KG1 (cell line): ENCODE measurements at places on chromosomes 3 and 15.

GRCh38 chr3:16361087-16361486 is 96.1 kb downstream of the OXNAD1 start:
- DNase-seq = no peak

- DNase-seq = no peak
Observed at GRCh38 chr3:122186372-122186771, 2.9 kb downstream of the CASR start.

- DNase-seq = no peak
Observed at GRCh38 chr15:64981812-64982431, 7.8 kb downstream of the SPG21 start.

DNA sequence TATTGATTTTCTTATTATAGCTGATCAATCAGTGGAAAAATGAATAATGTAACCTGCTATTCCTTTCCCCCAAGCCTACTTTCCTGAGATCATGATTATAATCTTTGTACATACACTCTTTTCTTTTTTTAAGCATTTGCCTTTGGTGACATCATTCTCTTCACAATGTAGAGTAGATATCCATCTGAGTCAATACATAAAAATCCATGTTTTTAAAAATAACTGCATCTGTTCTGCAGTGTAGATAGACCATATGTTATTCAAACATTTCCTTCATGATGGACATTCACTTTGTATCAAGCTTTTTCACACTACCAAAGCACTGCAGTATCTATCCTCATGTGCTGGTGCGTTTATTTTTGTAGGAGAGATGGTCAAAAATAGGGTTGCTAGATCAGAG is 211.1 kb downstream of the PTPRG start:
- no peak for DNase-seq

GRCh38 chr3:5017925-5018531 is 38.8 kb downstream of the BHLHE40 start:
- DNase-seq = no peak

GRCh38 chr3:46442576-46443530 is 21.9 kb downstream of the LTF start:
- DNase-seq = no peak

- DNase-seq = no peak
Observed at GRCh38 chr3:99505646-99506269, 132.6 kb upstream of the COL8A1 start.

DNA sequence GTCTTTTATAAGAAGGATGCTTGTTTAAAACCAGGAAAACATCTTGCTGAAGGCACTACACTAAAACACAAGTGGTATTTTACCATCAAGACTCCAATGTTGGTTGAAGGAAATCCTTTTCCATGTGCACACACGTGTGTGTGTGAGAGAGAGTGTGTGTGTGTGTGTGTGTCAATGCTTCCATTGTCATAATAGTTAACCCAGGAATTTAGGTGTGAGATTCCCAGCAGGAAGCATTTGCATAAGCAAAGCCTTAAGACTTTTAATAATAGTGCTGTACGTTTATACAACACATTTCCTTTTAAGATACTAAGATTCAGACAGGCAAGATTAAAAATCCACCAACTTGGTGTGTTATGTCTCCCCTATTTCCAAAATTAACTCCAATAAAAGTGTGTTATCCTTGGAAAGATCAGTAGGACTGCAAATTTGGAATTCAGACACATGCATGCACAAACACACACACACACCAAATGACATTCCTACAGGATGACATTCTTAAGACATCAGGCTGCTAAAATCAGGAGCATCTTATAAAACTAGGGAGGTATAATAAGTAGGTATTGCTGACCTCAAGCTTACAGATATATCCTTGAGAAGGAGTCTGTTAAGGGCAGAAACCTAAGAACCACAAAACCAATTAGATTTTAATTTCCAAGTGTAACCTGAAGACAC is 18.3 kb downstream of the LMCD1 start:
- no peak for DNase-seq

GRCh38 chr3:129626744-129627349 is 20.4 kb upstream of the PLXND1 start:
- DNase-seq = no peak

GRCh38 chr15:23424111-23424904 is 22.7 kb downstream of the GOLGA6L2 start:
- DNase-seq = no peak

DNA sequence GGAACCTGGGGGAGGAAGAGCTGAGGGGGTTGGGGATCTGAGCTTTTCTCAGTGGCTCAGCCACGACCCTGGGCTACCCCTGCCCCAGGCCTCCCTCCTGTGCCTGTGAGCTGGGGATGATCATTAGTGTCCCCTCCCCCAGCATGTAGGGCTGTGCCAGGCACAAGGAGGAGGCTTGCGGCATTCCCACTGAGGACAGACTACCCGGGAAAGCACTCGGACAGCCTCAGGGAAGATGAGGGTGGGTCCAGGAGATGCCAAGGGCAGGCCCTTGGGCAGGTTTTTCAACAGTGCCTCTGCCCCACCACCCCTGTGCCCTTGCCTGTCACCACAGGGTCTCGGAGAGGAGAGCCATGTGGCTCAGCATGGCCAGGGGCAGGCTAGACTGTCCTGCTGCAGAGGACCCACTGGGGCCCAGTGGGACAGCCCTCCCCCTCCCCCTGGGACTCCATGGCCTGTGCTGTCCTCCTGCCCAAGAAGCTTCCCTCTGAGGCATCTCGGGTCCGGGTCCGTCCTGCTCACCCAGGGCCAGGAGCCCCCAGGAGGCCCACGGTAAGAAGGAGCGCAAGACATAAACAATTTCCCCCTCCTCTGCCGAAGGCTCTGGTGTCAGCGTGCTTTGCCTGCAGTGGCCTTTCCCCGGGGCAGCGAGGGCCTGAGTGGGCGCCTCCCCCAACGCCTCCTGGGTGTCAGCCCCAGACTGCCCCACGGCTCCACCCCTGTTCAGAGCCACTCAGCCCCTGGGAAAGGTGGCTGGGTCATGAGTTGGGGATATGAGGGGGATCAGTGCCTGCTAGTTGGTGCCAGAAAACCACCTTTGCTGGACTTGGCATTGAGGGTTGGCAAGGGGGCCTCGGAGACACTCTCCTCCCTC is 192.5 kb downstream of the GOLGA6L6 start:
- DNase-seq = no peak

DNA sequence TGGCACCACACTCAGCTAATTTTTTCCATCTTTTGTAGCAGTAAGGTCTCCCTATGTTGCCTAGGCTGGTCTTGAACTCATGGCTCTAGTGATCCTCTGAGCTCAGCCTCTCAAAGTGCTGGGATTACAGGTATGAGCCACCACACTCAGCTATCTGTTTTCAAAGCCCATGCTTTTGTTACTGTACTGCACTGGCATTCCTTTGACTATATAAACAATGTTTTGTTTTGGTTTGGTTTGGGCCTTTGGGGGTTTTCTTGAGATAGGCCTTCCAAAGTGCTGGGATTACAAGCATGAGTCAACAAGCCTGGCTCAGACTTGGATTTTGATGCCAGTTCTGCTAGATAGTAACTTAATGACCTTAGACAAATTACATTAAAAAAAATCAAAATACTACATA is 89.7 kb upstream of the GK5 start:
- no peak for DNase-seq

DNA sequence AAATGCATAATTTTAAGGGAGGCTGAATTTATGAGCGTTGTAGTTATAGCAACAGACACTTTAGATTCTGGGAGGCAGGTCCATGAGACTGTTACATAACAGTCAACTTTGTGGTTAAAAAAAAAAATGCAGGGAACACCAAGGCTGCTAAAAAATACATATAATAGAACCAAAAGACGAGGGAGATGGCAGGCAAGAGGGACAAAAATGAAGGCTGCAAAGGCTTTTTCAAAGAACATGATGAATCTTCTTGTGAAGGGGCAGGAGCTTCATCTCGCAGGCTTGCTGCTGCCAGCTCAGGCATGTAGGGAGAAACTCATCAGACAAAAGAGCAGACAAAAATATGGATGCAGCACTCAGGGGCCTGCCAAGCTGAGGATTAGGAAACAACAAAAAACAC is 243.9 kb downstream of the SHQ1 start:
- no peak for DNase-seq

DNA sequence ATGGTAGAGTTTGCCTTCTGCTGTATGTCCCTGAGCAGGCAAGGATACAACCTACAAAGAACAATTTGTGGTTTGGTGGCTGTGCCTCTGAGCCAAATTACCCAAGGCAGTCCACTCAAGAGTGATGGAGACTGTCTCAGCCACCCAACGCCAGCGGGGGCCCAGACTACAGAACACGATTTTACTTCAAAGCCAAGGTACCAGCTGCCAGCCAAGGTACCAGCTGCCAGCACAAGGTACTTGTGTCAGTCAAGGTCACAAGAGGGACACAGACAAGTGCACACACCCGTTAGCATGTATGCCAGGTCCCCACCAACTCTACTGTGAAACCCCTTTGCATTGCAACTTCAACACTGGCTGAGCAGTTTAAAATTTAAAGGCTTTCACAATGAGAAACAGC is 23.5 kb downstream of the COLQ start:
- DNase-seq = no peak

DNA sequence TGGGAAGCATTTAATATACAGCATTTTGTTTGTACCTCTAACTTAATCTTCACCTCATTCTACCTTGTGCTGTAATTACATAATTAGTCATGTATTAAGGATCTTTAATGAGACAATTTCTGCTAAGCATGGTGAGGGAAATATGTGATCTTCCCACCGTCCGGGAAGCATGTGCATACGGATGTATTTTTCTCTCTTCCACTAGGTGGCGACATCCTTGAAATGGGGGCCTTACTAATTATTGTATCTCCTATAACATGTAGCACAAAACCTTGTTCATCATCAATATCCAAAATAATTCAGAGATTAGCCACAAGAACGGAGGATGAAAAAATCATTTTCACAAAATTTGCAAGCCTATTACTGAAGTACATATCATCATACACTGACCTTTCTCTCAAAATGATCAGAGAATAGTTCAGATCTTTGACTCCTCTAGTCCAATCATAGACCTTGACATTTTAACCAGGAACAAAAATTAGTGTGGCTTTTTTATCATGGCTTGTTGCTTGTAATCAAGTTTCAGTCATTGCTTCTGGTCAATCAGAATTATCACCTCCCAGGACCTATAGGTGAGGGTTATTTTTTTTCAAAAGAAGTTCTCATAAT is 148.9 kb upstream of the GBE1 start:
- peak; percentile 20 for DNase-seq

DNA sequence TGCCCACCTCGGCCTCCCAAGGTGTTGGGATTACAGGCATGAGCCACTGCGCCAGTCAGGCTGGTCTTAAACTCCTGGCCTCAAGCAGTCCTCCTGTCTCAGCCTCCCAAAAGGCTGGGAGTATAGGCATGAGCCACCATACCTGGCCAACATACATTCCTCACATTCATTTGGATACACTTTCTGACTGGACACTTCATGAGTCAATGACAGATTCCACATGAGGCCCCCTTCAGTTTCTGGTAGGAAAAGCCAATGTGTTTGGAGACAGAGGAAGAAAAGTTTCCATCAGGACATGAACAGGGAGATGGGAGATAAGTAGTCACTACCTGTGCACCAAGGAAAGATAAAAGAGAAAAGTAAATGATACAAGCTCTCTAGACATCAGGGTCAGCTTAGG is 49.4 kb upstream of the GSK3B start:
- DNase-seq = no peak

- no peak for DNase-seq
Observed at GRCh38 chr3:14921811-14922705, 25.3 kb upstream of the NR2C2 start.

GRCh38 chr3:97817965-97818364 is 3.8 kb upstream of the CRYBG3 start:
- DNase-seq = no peak

DNA sequence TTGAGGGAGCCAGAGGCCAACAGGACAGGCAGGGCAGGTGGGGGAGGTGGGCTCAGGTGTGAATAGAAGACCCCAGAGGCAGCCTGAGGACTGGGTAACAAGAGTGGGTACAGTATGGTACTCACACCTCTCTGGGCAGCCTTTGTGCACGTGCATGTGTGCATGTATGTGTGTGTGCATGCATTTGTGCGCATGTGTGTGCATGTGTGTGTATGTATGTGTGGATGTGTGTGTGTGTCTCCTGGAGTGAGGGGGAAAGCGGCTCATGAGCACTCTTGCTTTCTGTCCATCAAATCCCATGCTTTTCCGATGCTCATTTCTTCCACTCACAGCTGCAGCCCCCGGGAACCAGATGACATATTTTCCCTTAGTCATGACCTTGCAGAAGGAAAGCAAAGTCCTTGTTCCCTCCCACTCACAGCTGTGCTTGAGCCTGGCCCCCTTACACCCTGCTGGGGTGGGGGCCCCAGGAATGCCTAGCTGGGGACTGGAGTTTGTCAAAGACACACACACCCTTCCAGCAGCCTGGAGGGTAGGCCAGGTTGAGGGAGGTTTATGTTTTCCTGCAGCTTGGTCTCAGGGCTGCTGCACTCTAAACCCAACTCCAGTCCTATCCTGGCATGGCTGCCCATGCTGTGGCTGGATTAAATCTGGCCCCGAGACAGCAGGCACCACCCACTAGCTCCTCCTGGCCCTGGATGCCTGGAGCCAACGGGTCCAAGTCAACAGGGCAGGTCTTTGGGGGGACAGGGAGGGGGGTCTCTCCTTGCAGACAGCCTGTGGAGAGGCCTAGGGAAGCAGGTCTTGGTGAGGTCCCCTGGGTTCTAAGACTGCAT is 22.5 kb downstream of the CCDC33 start:
- DNase-seq = no peak

GRCh38 chr3:70358978-70359580 is 46.6 kb upstream of the MDFIC2 start:
- no peak for DNase-seq

DNA sequence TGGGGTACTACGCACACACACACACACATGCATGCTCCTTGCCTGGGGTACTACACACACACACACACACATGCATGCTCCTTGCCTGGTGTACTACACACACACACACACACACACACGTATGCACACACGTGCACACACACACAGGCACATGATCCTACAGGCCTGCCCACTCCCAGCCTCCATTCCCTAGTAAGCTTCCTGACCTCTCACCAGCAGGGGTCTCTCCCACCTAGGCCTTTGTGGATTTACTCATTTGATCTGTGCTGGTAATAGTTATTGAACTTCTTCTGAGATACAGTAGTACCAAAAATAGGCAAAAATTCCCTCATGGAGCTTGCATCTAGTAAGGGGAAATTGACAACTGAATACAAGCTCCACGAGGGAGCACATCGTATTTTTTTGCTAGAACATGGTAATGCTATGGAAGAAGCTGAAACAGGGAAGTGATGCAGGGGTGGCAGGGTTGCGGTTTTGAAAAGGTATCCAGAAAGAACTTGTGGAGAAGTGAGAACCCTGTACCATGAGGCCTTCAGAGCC is 19.1 kb downstream of the TTC21A start:
- no peak for DNase-seq

DNA sequence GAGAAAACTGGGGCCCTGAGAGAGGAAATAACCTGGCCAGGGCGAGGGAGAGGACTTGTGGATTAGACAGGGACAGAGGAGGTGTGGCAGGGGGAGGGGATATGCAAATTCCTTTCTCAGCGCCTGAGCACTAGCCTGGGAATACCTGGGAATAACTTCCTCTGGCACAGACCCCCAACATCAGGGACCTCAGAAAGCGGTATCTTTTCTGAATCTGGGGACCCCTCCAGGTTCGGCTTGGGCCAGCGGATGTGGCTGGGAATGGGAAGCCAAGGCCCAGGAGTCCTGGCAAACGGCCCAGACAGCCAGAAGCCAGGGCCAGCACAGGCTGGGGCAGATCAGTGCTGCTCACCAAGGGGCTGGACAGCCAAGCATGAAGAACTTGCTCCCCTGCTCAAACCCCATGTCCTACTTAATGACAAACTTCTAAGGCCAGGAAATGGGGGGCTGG is 9.2 kb upstream of the ACSBG1 start:
- DNase-seq = no peak

GRCh38 chr3:127536830-127537812 is 53.4 kb downstream of the TPRA1 start:
- DNase-seq = no peak

- DNase-seq = no peak
Observed at GRCh38 chr3:127337911-127338531, 50.2 kb upstream of the PRR20G start.
